NCI-H2081 (cell line): ENCODE measurements at places on chromosomes 12 and 14.

GRCh38 chr12:30936036-30936435, 9.5 kb downstream of the TSPAN11 start:
- no peak for DNase-seq

- no peak for DNase-seq
Measured at GRCh38 chr14:34436118-34436905, 25.7 kb downstream of the SPTSSA start.

DNA sequence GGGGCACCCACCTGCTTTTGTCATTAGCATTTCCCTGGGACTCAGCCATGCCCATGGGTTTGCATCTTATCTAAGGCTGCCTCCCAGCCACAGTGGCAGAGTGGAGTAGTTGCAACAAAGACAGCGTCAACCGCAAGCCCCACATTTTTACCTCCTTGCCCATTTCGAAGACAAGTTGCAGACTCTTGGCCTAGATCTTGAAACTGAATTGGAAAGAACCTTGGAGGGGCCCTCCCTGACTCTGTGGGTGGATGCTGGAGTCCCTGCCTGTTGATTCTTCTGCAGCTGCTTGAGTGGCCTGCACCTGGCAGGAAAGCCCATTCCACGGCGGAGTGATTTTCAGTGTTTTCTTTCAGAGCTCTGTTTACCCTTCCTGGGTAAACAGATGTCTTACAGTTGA, 309.0 kb downstream of the VRK1 start:
- no peak for DNase-seq

GRCh38 chr12:52331833-52332232, 10.6 kb upstream of the KRT83 start:
- no peak for DNase-seq

GRCh38 chr14:44494137-44494536, 12.9 kb downstream of the FSCB start:
- DNase-seq = no peak

DNA sequence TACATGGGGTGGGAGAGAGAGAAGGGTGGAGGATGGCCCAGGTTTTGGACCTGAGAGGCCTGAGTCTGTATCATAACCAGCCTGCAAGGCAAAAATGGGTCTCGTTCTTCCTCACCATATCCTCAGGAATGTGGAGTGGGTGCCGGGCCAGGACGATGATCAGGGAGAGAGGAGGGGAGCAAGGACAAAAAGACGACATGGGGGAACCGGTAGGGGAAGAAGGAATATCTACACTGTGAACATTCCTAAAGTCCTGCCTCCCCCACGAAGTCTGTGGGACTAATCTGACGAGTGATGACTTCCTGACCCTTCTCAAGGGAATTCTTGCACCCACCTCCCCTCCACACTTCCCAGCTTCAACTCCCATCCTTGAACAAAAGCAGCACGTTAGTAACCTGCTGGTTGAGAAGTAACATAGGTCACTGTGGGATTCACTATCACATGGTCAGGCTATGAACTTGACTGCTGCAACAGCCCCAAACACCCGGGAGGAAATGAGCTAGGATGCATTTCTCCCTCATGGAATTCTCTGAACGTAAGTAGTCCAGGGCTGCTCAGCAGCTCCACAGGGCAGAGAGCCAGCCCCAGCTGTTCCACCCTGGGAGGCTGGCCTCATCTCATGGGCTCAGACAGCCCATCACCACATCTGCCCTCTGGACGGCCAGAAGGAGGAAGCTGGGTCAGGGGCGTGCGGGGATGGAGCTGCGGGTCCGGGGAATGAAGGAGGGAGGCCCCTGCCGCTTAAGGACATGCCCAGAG, 36.8 kb upstream of the VWF start:
- no peak for DNase-seq

DNA sequence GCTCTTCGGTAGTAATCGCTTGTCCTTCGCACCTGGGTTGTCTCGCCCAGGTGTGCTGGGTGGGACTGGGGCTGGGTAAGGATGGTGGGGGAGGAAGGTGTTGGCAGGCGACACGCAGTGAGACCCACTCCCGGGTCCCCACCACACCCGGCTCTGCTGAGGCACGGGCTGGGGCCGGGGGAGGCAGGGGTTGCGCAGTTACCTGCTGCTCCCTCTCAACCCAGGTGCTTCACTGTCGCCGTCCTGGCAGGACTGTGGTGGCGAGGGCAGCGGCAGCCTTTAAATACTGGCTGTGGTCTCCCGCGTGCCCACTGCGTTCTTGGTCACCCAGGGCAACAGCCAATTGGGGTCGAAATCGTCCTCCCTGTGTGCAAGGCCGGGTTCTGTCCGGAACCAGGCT, at the start of gene CCER1:
Gene CCER1 (minus strand): TSS at position 256 of the 400 bp plus-strand sequence. CDS start 434 bp downstream, outside the sequence.
- DNase-seq = no peak

DNA sequence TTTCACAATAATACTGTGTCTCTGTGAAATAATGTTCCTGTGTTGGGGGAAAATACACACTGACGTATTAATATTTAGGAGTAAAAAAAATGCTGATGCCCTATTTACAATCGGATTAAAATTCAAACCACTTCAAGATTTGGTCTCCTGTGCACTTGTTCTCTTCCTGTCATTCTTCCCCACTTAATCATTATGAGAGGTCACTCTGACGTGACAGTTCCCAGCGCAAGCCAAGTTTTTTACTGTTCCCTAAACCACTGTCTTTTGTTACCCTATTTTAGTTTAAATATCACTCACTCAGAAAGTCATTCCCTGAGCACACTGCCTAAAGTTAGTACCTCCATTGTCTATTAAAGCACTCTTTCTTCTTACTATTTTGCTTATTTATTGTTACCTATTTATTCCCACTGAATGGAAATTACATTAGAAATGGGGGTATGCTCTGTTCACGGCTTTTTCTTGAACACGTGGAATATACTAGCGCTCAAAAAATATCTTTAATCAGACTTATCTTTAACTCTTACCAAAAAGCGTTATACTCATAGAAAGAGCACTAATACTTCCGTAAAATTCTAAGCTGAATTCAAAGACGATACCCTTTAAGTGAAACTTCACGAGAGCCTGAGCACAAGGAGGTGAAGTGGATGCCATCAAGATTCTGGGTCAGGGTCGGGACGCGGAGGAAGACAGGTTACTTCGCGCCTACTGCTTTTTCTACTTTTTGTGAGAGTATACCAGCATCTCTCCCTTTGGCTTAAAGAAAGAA, 670 bp upstream of the PSMA3 start:
- DNase-seq = peak; percentile 34

- no peak for DNase-seq
Measured at GRCh38 chr14:60171690-60172089, 6.5 kb upstream of the DHRS7 start.
